Hematopoietic multipotent progenitor cell treated with erythropoietin and hydrocortisone succinate and interleukin-3 and kit ligand, for 17 days (in vitro differentiated cells): ENCODE measurements at places on chromosomes 5 and 9.

GRCh38 chr5:3348576-3349535 lies 246.8 kb upstream of the IRX1 start:
- no peak for DNase-seq

- DNase-seq, result no peak
These were observed 15.3 kb upstream of the SYNPO start for GRCh38 chr5:150625164-150625535.

GRCh38 chr5:167233507-167234220 lies 1057.8 kb upstream of the WWC1 start:
- no peak for DNase-seq

GRCh38 chr5:157865781-157866180 lies 6.8 kb upstream of the CLINT1 start:
- DNase-seq, result no peak

GRCh38 chr5:134577796-134578577 lies 52.5 kb downstream of the JADE2 start:
- peak; percentile 75 for DNase-seq

DNA sequence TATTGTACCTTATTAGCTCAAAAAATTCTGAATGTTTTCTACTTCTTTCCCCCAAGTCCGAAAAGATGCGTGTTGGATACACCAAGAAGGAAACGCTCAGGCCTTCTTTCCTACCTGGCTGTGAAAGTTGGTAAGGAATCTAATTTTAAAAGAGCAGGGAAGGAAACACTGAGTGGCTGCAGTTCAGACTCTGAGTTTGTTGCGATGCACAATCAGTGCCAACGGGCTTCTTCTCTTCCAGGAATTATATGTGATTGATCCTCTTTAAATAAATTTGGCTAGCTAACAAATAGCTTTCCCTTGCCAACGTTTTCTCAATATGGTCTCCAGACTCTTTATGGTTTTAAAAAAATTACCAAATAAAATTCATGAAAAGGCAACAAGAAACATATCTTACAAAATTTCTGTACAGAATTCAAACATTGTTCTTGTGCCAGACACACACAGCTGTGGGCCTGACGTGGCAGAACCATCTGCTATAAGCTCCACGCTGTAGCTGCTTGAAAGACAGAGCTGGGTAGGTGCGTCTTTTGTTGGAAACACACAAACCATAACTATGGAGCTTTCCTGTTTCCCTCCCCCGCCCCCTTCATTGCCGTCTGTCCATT lies 493.1 kb downstream of the ZNF608 start:
- DNase-seq, result no peak

GRCh38 chr5:97550164-97550563 lies 367.1 kb upstream of the RIOK2 start:
- DNase-seq, result no peak

GRCh38 chr9:92384375-92384774 lies 20.0 kb downstream of the OGN start:
- DNase-seq, result no peak

DNA sequence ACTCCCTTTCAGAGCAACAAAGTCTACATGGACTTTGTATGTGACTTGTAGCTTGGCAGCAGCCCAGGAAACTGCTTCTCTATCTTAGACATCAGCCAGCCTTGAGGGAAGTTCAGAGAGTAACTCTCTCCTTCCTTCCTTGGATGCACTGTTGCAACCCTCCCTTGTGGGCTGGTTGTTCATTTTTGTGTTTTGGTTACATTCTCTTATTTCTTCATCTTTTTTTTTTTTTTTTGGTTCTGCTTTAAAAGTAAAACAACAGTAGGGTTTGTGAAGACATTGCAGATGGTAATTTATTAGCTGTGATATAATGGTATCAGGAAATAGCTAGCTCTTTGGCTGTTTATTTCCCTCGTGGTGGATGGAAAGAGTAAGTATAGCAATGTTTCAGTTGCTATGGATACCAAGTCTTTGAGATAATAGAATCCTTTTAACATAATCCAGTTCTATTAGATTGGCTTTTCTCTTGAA lies 97.9 kb upstream of the MAMDC2 start:
- no peak for DNase-seq

DNA sequence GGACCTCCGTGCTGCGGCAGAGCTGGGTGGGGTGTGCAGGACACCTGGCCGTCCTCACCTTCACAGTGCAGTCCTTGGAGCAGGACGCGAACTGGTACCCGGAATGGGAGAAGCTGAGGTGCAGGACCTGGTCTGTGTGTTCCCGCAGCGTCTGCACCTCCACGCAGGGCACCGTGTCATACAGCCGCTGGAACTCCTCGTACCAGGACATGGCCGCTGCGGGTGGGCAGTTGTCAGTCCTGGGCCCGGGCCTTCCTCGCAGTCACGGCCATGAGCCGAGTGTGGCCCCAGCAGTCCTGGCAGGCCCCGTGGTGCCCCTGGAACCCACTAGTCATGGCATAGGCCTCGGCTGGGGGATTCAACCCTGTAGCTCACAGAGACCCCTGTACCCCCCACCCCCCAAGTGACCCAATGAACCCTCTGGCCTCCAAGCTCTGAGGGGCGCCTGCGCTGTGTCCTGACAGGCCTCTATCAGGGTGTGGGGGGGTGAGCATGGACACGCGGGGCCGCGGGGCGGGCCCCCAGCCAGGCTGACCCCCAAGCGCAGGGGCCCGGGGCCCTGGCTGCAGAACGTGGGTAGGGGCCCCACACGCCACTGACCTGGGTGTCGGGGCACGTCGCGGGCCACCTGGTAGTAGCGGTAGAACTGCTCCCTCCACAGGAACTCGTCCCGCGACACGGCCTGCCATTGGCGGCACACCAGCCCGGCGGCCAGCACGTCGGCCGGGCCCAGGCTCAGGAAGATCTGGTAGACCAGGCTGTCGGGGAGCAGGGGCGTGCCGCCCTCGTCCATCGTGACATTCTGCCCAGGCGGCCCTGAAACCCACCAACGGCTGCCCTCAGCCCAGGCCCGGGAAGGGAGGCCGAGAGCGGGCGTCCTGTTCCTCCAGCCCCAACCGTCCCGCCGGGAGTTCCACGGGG lies 987 bp downstream of the FBXW5 start:
- DNase-seq, result no peak

DNA sequence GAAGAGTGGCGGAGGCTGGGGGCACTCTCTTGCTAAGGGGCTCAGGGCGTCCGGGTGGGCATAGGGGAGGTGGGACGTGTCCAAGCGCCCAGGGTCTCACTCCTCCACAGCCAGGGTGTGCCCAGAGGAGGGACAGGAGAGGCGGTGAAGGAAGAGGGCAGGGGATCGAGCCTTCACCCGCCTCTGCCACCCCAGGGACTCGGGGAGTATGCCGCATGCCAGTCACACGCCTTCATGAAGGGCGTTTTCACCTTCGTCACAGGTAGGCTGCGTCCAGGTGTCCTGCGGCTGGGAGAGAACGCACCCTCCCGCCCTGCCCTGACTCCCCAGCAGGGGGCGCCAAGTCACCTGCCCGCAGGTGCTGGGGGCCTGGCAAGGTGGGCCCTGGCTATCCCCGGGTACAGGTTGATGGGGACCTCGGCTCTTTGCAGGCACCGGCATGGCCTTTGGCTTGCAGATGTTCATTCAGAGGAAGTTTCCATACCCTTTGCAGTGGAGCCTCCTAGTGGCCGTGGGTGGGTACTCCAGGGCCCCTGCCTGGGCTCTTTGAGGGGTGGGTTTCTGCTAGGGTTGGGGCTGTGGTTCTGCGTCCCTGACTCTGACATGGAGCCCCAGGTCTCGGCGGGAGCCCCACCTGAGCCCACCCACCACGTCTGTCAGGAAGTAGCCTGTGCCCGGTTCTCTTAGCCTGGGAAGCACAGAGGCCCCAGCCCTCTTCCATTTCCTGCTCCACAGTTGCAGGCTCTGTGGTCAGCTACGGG lies 552 bp downstream of the TMEM141 start:
- peak; percentile 84 for DNase-seq

DNA sequence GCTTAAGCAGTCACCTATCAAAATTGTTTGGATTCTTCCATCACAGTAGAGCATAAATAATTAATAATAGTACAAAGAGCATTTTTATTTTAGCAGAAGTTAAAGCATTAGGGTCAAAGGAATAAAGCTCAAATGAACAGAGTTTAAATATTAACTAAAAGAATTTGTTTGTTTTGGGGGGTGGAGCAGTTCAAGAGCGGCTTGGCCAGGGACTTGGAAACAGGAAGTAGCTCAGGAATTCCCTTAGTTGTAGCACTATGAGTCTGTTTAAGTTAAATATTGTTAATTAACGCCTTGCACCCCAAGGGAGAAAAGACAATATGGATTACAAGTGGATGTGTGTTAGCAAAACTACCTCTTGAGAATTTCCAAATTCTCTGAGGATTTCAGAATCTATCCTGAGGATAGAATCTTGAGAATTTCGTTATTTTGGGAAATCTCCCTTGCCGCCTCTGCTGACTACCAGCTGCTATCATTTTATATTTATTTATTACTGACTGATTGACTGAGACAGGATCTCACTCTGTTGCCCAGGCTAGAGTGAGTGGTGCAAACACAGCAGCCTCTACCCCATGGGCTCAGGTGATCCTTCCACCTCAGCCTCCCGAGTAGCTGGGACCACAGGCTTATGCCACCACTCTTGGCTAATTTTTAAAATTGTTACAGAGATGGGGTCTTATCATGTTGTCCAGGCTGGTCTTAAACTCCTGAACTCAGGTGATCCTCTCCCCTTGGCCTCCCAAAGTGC lies 96.7 kb upstream of the CHD1 start:
- no peak for DNase-seq

DNA sequence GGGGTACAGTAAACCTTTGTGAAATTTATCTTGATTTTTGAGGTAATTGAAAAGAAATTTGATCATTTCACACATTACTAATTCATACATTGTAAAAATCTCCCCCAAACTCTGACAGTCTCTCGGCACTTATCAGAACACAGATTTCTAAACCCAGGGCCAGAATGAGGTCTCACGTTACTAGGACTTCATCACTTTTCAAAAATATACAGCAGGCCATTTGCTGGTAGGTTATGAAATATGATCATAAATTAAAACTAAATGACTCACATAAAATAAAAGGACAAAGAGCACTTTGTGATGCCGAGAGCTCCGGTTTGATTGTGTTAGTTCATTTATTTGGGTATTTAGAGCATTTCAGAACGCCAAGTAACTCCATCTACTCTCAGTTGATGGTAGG lies 17.0 kb downstream of the MSX2 start:
- no peak for DNase-seq

- no peak for DNase-seq
These were observed 51.2 kb upstream of the RPS23 start for GRCh38 chr5:82329393-82329792.
